8988T (cell line): ENCODE measurements at places on chromosomes 1 and 21.

DNA sequence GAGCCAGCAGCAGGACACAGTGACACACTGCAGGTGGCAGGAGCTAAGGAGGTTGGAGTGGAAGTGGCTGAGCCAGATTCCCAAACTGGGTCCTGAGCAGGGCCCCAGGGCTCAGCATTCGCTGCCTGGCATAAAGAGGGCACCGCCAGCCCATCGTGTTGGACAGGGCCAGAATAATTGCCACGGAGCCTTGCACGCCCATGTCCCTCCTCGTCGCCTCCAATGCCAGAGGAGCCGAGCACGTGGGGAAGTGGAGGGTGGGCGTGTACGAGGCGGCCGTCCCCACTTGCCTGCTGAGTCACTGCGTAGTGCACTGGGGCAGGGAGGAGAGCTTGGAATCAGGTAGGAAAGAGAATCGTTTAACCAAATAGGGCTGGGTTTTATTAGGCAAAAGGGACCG is 26.1 kb upstream of the LRRC47 start:
- DNase-seq = no peak

GRCh38 chr1:39928809-39929587 is 25.9 kb upstream of the MFSD2A start:
- no peak for DNase-seq

DNA sequence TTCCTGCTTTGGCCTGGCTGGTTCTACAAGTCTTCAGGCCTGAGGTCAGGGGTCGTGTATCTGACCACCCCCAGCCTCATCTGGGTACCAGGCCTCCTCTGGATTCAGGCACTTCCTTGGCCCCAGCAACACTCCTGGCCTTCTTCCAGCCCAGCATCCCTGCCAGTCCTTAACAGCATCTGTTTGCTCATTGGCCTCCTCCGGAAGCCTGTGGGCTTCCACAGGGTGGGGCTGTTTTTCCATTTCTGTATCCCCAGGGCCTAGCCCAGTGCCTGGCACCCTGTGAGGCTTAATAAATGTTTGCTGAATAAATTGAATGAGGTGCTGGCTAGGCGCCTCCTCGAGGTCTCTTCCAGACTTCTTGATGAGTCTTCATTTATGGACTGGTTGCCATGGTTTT is 21.5 kb upstream of the GPR37L1 start:
- no peak for DNase-seq

DNA sequence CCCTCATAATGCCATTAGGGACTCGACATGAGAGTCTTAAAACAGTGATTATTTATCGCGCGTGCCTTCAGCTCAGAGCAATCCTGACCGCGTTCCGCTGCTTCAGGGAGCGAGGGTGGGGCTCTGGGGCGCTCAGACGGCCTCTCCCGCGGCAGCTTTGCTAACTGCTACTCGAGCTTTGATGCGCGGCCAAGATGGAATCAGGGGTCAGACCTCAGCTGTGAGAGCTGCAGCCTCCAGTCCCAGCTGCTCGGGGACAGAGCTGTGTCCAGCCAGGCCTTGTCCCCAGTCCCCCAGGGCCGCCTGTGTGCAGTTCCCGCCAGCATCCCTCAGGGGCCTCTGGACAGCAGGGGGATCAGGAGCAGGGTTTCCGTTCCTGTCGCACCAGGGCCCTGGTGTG is 104.6 kb upstream of the TTC34 start:
- no peak for DNase-seq

DNA sequence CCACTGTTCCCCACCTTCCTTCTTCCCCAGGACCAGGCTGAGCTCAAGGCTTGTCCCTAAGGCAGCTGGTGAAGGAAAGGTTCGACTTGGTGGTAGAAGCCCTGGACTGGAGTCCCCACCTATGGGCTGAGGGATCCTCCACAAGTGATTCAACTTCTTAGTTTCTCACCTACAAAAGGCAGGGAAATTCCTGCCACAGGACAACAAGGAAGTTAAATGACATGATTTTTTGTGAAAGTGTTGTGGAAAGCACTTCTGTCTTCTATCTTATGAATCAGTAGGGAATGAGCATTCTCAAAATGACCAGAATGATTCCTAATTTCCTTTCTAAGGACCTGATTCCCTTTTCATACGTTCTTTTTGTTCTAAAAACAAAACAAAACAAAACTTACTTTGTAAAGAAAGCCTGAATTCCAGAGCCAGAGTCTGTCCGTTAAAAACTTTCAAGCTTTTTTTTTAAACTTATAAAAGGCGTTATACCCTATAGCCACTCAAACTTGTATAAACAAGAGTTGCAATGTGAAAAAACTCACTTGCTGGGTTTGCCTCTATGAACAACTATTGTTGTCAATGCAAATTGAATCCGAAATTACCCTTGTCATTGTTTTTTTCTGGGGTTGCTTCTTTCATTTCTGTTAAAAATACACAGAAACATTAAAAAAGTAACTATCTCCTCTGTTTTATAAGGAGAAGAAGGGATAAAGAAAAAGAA is 12.2 kb downstream of the KCNJ15 start:
- no peak for DNase-seq

DNA sequence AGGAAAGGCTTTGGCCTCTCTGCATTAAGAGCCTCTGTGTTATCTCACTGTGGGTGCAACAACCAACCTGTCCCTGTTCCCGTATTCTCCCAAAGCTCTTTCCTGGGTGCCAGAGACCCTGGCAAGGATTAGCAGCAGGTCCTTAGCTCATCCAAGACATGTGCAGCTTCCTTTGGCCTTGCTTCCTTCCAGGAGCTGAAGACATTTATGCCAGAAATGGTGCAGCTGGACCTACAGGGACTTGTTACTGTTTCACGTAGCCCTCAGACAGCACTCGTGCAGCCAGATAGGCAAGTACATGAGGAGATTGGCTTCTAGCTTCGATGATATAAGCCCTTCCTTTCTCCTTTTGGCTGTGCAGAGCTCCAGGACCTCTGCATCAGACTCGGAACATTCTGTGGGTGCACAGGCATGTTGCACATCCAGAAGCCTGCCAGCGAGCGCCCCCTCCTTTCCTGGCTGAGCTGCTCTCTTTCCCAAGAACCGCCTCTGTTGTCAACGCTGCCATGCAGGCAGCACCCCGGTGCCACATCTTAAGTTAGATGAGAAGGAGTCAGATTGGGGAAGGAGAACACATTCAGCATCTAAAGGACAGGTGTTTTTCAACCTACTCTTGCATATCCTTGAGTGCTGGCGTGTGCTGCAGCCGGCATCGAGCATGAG is 284.5 kb upstream of the PLXNA2 start:
- DNase-seq = no peak

- no peak for DNase-seq
These were observed 98.0 kb upstream of the C1orf105 start for GRCh38 chr1:172322219-172323061.

- DNase-seq = no peak
These were observed 19.3 kb downstream of the CEP104 start for GRCh38 chr1:3837685-3838084.

DNA sequence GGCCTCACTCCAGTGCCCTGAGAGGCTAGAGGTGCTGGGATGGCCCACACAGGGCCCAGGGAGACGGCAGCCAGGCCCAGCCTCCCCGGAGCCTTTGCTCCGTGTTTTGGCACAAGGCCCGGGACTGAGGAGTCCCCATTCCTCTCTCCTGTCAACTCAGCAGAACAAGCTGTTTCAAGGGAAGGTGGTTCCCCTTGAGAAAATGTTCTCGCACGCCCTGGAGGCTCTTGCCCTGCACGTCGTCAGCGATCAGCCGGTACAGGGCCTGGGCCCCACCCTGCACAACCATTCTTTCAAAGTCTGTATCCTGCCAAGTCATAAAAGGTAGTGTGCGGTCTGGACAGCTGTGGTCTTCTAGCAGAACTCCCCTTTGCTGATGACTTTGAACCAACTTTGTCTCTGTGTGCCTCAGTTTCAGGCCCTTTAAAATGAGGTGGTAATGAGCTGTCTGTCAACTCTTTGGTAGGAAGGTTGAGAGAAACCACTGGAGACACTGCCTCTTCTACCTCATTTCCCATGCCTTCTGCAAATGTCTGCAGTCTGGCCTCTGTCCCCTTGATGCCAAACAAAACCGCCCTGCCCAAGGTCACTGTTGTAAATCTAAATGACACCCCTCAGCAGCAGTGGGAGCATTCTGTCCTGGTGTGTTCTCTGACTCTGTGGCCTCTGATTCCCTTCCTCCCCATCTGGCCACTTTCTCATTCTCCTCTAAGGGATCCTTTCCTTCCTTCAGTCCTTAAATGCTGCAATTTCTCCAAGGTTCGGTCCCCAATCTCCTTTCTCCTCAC is 138.6 kb upstream of the JUN start:
- DNase-seq = no peak

DNA sequence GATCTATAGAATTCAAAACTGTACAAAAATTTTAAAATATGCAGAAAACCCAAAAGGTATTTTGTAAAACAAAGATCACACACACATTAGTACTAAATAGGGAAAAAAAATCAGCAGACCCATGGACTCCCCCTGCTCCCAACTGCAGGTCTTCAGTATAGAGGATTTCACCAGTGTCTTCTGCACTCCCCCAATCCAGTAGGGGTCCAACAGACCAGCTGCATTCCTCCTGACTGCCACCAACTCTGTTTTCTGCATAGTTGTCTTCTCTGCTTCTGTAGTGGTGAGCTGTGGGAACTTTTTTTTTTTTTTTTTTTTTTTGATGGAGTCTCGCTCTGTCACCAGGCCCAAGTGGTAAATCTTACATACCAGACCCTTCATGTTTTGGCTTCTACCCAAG is 21.9 kb downstream of the CLCA2 start:
- no peak for DNase-seq

DNA sequence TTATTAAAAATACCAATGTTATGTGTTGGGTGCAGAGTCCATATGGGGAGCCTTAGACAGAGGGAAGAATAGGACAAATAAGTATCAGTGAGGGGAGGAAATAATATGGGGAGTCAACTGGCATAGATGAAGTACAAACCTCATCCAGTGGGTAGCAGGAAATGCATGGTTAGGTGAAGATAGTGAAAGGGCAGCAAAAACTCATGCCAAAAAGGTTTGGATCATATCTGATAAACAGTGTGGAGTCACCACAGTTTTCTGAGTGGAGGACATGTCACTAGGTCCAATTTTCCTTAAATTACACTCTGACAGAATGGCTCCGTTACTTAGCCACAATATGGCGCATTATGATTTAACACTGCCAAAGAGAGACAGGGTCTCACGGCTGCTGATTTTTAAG is 10.3 kb downstream of the DUSP23 start:
- no peak for DNase-seq

DNA sequence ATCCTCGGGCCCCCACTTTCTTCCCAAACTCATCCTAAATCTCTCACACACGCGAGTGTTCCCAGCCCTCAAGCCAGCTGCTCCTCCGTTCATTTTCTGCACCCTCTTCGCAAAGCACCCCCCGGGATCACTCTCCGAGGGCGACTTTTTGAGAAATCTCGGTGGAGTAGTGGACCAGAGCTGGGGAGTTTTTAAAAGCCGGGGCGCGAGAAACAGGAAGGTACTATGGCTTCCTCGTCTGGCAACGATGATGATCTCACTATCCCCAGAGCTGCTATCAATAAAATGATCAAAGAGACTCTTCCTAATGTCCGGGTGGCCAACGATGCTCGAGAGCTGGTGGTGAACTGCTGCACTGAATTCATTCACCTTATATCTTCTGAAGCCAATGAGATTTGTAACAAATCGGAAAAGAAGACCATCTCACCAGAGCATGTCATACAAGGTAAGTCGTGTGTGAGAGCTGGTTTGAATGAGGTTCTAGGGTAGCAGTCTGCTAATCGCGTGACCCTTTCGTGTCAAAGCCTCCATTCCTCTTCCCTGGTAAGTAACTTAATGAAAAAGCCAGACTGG is 800 bp downstream of the DR1 start:
- no peak for DNase-seq

- DNase-seq = no peak
These were observed 100.1 kb upstream of the IGSF21 start for GRCh38 chr1:18007391-18008041.

GRCh38 chr21:27536319-27536718 is 569.4 kb upstream of the ADAMTS5 start:
- DNase-seq = no peak

DNA sequence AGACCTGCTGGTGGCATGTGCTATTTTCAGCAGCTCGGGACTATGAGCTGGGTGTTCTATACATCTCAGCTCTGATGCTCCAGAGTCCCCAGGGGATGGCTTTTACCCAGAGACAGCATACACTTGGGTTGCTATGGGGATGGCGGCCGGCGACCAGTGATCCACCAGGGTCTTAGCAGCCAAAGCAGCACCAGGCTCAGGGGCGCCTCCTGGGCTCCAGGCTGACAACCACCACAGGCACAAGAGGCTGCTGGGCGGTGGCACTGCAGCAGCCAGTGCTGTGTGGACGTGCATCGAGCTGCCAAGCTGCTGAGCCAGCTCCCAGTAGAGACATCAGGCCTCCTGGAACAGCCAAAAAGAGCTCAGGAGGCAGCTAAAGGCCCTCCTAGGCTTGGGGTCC is 37.6 kb upstream of the CLSTN1 start:
- no peak for DNase-seq

- no peak for DNase-seq
These were observed 94.5 kb downstream of the CD58 start for GRCh38 chr1:116476321-116476720.

- DNase-seq = no peak
These were observed 110.3 kb downstream of the HUNK start for GRCh38 chr21:31983120-31983519.

DNA sequence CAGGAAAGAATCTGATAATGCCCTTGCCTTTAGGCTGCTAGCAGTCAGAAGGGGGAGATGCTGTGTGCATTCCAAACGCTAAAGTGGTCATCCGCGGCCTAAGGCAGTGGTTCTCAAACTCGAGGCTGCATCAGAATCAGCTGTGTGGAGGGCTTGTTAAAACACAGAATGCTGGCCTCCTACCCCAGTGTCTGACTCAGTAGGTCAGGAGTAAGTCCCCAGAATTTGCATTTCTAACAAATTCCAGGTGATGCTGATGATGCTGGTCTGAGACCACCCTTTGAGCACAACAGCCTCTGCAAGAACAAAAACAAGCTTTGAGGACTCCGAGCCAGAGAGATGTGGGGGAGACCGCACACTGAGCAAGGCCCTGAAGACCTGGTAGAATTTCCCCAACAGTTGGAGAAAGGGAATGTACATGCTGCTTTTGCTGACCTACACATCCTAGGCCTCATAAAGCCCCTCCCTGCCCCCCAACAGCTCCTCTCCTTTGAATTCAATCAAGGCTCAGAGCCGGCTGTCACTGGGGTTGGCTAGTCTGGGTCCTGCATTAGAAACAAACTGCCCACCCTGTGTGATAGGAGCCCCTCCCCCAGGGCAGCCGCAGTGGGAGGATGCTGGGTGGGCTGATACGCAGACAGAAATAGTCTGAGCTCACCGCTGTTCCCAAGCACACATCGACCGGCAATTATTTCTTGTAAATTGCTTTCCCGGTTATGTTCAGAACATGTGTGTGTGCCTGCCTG is 27.1 kb downstream of the SHISAL2A start:
- DNase-seq = no peak

GRCh38 chr1:235112297-235113182 is 16.1 kb downstream of the TOMM20 start:
- no peak for DNase-seq
